Naive B cell (primary cell): ENCODE measurements at places on chromosomes 3 and 15.

DNA sequence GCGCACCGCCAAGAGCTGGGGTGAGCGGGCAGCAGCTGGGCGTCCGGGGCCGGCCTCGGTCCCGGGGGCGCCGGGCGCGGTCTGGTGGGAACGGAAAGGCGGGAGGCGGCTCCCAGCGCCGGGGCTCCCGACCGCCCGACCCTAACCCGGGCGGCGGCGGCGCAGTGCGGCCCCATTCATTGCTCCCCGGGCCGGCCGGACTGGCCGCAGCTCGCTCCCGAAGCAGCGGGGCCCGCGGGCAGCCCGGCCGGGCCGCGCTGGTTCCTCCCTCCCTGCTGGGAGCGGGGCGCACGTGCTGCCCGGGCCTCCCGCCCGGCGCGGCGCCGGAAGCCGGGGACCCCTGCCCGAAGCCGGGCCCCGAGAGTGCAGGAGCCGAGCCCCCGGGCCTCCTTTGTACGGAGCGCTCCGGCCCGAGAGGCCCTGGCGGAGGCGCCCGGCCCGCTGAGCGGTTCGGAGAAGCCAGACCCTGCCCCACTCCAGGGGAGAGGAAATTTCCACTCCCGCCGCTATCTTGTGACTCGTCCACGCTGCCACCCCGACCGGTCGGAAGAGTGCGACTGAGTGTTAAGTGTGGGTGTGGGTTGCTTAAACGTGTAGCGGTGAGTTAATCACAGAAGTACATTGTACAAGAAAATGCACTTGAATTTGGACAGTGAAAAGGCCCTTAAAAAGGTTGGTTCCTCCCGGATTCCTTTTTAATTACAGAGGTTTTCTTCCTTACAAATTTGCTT lies 613 bp downstream of the ATP1B3 start:
- DNase-seq: peak; percentile 64

- DNase-seq: no peak
Measured at GRCh38 chr3:47159820-47160219, 4.1 kb downstream of the SETD2 start.

DNA sequence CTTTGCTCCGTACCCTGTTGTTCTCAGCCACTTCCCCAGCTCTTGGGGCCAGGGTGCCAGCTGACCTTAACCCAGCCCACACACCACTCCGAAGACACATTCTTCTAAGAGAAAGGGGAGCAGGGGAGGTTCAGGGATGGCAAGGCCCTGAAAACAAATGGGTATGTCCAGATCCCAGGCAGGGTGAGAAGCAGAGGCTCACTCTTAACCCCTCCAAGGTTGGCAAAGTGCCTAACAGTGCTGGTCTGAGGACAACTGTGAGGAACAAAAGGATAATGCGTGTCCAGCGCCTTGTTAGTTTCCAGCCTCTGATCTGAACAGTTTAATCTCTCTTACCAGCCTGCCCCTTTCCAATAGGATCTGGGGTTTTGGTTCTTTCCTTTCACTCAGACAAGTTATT lies 1.5 kb downstream of the TMEM44 start:
- DNase-seq: no peak

GRCh38 chr15:100836501-100836900 lies 43.1 kb upstream of the ALDH1A3 start:
- no peak for DNase-seq

DNA sequence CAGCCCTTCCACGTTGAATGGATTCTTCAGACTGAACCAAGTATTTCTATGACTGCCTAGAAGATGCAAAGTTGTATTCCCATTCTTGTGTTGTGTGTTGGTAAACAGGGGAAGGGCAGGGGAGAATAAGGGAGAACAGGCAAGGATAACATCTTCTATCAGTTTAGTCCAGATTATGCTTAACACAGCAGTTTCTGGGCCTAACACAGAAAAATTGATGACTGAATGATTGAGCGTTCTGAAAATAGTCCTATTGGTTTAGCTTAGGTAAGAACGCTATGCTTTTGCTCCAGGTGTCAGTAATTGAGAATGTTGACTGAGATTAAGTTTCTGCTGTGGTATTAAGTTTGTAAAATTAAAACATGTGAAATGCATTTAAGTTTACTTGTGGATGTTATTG lies 8.6 kb downstream of the FOXB1 start:
- no peak for DNase-seq

- DNase-seq: no peak
Measured at GRCh38 chr3:83039422-83039821, 1278.0 kb upstream of the GBE1 start.
